ENCODE measurements at places on chromosomes 12 and 14. TPM values are rescaled to one million over a fixed set of nuclear protein-coding genes. Genes with fewer than 3 reads are reported as not detected.

DNA sequence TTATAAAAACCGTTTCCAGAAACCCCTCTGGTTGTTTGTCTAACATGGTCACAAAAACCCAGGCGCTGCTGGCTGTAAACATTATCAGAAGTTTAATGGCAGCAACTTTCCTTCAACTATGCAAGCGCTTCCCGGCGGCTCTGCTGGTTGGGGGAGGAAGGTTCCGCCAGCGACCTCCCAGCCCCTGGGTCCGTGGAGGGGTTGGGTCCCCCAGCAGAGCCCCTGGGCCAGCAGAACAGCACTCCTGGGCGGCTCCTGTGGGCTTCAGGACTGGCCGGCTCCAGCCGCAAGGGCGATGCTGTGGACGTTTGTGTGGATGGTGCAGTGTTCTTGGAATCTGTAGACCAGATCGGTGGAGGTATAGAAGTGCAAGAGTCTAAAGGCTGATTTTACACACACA lies 26.0 kb downstream of the LRCOL1 start:
- DNase-seq = no peak

DNA sequence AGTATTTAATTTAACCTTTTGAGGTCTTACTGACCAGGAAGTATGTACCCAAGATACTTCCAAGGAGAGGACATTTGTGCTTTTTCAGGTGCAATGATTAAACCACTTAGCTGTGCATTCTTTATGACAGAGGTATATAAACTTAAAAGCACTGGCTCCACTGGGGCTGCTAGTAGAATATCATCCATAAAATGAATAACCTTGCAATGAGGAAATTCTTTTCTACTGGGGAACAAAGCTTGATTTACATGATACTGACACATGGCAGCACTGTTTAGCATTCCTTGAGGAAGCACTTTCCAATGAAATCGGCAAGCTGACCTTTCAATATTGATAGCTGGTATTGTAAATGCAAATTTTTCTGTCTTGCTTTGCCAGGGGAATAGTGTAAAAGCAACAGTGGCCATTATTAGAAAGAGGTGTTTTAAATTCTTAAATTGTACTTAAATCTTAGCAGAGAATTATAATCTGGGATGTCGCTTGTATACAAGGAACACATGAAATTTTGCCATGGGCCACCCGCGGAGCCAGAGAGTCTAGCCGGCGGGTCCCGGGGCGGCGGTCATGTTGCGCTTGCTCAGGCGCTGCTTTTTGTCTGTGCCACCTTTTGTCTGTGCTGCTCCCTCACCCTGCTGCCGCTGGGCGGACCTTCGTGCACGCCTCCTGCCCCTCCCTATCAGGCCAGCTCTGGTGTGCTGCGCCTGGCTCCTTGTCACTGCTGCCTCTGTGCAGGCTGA lies 20.9 kb upstream of the BLTP3B start:
- peak; percentile 89 for DNase-seq

- no peak for DNase-seq
Measured at GRCh38 chr14:29062976-29063375, 296.4 kb downstream of the FOXG1 start.

- DNase-seq = no peak
Measured at GRCh38 chr12:70045514-70045913, 197.7 kb upstream of the CNOT2 start.

GRCh38 chr12:12538535-12538934 lies 24.1 kb downstream of the DUSP16 start:
- no peak for DNase-seq

DNA sequence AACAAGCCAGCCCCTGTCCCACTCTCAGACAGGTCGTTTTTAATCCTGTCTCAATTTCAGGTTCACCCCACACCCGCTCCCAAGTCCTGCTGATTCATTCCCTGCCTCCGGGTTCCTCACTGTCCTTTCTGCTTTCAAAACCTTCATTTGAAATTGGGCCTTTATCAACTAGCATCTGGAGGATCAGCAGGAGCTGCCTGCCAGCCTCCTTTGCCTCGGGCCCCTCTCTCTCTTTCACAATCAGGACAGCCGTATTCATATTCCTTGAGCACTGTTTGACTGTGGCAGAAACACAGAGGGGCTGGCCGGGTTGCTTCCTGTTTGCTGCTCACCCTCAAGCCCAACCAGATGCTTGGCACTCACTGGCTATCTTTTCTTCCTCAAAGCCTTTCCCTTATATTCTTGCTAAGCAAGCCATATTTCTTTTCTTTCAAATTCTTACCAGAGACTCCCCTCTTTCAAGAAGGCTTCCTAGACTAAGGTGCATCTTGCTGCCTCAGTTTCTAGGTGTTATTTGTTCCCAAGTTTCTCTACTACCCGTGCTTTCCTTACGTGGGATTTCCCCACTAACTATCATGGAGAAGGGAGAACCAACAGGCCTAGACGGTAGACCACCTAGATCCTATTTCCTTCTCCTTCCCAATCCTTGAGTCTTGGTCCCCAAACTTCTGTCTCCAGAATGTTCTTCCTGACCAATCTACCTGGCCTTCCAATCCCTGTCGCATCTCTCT lies 3.0 kb downstream of the GALNT6 start:
- peak; percentile 54 for DNase-seq

MAP3K9 gene
- 1.4 TPM for total RNA-seq

DNA sequence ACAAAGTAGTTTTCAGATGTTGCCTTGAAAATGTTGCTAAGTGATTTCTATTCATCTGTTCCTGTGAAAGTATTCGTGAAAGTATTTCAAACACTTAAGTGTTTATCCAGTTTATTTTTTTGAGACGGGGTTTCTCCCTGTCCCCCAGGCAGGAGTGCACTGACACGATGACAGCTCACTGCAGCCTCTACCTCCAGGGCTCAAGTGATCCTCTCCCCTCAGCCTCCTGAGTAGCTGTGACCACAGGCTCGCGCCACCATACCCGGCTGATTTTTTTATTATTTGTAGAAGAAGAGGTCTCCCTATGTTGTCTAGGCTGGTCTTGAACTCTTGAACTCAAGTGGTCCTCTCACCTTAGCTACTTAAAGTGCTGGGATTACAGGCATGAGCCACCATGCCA lies 1.7 kb downstream of the ZDHHC17 start:
- no peak for DNase-seq

DNA sequence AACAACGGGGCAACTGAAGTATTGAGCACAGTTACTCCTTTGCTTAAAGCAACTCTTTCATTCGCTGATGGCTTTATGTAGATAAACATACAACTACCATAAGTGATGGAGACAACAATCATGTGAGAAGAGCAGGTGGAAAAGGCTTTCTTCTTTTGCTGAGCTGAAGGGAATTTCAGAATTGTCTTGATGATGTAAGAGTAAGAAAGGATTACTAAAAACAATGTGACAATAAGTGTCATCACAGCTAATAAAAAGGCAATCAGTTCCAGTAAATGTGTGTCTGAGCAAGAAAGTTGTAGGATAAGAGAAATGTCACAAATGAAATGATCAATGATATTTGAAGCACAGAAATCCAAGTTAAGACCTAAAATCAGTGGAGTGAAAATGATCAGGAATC lies 647 bp downstream of the OR6C70 start:
- no peak for DNase-seq

- no peak for DNase-seq
Measured at GRCh38 chr12:24649634-24650033, 299.3 kb downstream of the BCAT1 start.

GRCh38 chr14:72600551-72601330 lies 293.2 kb downstream of the DPF3 start:
- DNase-seq = no peak

INHBE gene
- total RNA-seq = not detected

GRCh38 chr12:65695113-65695865 lies 129.0 kb upstream of the HMGA2 start:
- no peak for DNase-seq

DNA sequence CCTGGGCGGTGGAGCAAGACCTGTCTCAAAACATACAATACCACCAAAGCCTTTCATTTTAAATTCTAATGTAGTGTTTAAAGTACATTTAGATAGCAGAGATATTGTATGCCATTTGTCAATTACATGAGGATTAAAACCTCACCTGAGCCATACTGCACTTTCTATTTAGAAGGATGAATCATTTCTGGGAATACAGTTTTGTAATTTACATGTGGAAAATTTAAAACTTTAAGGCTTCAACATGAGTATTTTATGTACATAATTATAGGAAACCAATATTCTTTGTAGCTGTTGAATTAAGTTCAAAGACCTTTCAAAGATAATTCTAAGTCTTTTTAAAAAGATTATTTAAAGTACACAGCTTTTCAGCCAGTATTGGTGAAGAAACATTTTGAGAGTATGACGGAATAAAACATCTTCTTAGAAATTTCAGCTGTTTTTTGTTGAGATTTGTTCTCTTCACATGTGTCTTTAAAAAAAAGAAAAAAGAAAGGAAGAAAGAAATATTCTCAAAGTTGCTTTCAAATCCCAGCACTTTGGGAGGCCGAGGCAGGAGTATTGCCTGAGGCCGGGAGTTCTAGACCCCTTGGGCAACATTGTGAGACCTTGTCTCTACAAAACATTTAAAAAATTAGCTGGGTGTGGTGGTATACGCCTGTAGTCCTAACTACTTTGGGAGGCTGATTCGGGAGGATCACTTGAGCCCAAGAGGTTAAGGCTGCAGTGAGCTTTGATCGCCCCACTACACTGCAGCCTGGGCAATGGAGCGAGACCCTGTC lies 34.5 kb upstream of the CCT2 start:
- DNase-seq = no peak

- DNase-seq = no peak
Measured at GRCh38 chr12:113894697-113895096, 71.4 kb downstream of the RBM19 start.

PLEKHG7 gene
- total RNA-seq = not detected

- DNase-seq = peak; percentile 49
Measured at GRCh38 chr12:13289653-13290289, 93.2 kb downstream of the EMP1 start.

DNA sequence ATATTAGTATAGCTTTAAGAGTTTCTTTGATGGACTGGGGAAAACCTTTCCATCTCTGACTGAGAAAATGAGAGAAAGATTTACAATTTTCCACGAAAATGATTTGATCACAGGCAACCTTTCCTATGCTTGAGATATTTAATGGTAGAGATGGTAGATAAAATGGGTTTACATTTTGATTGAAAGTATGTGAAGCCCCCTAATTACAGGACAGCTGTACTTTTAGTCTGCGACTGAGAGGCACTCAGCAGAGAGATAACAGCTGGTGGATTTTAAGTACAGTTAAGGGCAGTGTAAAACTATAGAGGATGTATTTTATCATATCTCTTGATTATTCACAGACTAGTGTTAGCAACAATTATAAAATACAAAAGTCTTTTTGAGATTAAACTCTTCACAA lies 40.7 kb downstream of the C12orf50 start:
- DNase-seq = no peak

GRCh38 chr12:111775205-111776193 lies 8.8 kb downstream of the ALDH2 start:
- DNase-seq = peak; percentile 93

KRT78 gene
- not detected for total RNA-seq

MYBPC1 gene
- total RNA-seq = 8.3 TPM

- DNase-seq = peak; percentile 80
Measured at GRCh38 chr12:114662512-114663177, 21.3 kb downstream of the TBX3 start.

ADAM21 gene
- total RNA-seq = 0.48 TPM

GRCh38 chr12:107503129-107503855 lies 182.3 kb upstream of the PWP1 start:
- no peak for DNase-seq

DNA sequence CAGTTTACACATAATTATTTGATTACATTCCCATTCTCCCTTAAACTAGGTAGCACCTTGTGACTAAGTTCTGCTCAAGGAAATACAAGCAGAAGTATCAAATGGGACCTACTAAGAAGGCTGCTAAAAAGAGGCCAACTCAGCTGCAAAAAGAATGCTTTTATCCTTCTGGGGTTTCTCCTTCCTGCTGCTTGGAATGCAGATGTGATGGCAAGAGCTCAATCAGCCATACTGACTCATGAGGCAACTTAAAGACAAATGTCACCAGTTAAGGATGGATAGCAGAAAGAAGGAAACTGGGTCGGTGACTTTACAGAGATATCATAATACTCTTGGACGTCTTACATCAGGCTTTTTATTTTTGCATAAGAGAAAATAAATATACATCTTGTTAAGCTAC lies 38.0 kb upstream of the RAP1B start:
- DNase-seq = no peak

- DNase-seq = no peak
Measured at GRCh38 chr14:64763085-64763782, 59.0 kb downstream of the PLEKHG3 start.

GRCh38 chr12:49957570-49957967 lies 4.1 kb upstream of the AQP5 start:
- DNase-seq = no peak

CCDC196 gene
- total RNA-seq = not detected

DNA sequence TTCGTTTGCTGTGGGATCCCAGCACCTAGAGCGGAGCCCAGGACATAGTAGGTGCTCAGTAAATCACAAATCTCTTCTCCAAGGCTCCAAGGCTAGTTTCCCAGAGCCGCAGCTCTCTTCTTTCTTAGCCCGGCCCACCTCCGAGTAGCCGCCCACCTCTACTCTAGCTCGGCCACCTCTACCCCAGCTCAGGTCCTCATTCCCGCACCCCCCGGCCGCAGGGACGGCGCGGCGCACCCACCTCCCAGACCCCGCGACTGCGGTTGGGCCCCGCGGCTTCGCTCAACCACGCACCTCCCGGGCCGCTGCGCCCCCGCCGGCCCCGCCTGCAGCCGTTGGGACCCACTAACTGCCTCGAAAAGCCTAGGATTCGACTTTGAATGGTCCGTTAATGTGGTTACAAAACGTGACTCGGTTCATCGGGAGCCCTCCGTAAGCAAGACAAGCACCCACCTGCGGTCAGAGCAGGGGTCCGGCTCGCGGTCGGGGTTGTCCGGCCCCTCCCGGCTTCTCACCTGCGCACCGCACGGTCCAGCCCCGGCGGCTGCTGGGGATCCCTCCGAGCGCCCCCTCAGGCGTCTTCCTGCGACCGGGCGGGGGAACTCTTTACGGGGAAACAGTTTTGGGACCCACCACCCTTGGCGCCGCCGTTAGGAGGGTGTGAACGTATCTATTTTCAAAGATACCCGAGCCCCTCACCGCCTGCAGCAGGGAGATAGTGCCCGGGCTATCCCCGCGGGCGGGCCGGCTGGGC lies at the start of gene SLC2A14:
SLC2A14 (minus strand) TSS at position 350 of the 754 bp plus-strand sequence. CDS start 3,035 bp downstream, outside the sequence.
- no peak for DNase-seq

TAS2R7 gene
- not detected for total RNA-seq

MYF6 gene
- total RNA-seq = not detected

DNA sequence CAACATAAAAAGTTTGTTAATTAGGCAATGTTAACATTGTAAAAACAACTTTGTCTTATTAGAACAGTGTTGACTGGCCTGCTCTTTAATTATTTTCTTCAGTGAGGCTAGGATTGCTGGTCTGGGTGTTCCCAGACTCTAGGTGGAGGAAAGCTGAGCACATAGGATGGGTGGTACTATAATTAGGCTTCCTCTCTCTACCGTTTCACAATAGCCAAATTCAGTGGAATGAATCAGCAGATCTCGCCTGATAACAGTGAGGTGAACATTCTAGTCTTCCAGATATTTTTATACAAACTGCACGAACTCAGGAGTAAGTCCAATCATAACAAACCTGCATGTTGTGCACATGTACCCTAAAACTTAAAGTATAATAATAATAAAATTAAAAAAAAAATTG lies 11.9 kb downstream of the PTGDR start:
- DNase-seq = no peak

Measured in Right ventricle myocardium superior (tissue), 1 donor.